T-cell (primary cell): ENCODE measurements at places on chromosomes 3 and 15.

DNA sequence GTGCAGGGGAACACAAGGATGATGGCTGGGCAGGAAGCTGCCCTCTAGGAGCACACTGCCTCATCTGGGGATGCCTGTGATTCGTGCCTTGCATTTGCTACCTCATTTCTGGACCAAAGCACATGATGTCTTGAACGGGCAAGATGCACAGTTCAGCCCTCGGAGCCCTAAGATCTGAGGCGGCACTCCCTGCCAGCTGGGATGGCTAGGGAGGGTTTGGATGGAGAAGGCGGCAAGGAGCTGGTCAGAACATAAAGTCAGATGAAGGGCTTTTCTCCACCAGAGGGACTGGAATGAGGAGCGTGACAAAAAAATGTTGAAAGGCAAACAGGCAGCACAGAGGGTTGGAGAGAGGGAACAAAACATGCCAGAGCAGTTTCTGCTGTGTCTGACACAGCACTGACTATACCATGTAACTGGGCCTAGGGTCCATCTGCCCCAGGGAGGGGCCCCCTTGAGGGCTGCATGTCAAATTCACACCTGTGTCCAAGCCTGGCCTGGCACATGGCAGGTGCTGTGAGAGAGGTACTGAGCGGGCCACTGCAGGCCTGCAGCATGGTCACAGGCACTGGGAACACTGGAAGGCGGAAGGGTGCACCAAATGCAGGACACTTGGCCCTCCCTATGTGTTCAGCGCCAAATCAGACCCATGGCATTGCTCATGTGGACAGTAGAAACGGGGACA is 21.7 kb downstream of the TMEM43 start:
- DNase-seq = no peak

GRCh38 chr3:179018808-179019207 is 52.8 kb downstream of the ZMAT3 start:
- DNase-seq = no peak

DNA sequence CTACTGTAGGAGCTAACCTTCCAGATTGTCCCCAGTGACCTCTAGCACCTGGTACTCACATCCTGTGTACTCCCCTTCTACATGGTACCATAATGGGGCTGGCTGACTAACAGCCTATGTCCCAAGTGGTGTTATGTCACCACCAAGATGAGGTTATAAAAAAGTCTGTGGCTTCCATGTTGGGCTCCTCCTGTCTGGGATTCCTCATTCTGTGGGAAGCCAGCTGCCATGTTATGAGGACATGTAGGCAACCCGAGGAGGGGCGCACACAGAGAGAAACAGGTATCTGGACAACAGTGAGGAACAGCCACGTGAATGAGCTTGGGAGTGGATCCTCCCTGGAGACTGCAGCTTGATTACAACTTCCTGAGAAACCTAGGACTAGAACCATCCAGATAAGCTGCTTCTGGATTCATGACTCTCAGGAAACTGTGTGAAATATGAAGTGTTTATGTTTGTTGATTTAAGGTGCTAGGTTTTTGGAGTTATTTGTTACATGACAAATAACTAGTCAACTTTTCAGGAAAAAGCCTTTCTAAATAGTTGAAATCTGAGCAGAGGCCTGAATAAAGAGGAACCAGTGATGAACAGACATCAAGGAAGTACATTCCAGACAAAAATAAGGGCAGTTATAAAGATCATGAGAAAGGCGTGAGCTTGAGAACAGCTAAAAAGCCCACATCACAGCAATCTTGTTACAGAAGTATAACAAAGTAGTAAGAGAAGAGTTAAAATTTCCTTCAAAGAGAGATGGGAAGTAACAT is 21.7 kb downstream of the GOLIM4 start:
- DNase-seq = no peak

- no peak for DNase-seq
These were observed 3.4 kb downstream of the PIGB start for GRCh38 chr15:55322467-55322866.

- DNase-seq = no peak
These were observed 9.2 kb downstream of the EIF3J start for GRCh38 chr15:44545913-44546802.

DNA sequence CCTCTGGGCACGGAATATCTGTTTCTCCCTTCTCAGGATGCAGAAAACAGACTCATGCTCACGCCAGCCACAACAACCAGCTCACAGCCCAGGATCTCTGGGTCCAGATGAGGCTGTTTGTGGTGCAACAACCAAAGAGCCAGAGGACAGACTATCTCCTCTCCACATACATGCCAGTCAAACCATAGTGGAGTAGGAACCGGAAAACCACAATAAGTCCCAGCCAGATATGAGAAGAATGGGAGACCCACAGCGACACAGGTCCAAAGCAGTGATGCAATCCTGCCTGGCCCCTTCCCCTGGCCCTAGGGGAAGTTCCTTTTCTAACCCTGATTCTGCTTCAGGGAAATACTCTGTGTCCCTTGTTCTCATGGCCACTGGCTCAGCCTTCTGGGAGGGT is 27.6 kb downstream of the MEX3B start:
- DNase-seq = no peak

DNA sequence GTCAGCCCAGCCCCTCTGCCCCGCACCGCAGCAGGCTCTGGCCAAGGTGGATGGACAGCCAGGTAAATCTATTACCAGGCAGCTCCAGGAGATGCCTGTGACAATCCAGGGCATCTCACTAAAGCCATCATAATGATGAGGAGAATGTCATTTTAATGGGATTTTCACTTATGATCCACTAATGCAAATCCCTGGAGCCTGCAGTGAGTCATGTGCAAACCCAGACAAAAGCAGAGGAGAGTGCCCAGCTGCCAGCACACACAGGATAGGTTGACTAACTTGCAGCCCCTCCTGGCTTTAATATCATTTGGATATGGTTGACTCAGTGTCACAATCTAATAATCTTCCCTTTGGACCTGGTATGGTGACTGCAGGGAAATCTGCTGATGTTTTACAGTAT is 206.9 kb upstream of the TRIM42 start:
- DNase-seq = no peak

GRCh38 chr3:87272718-87273341 is 3.6 kb downstream of the POU1F1 start:
- DNase-seq = no peak

GRCh38 chr15:91308199-91308598 is 208.1 kb downstream of the SV2B start:
- DNase-seq = no peak

DNA sequence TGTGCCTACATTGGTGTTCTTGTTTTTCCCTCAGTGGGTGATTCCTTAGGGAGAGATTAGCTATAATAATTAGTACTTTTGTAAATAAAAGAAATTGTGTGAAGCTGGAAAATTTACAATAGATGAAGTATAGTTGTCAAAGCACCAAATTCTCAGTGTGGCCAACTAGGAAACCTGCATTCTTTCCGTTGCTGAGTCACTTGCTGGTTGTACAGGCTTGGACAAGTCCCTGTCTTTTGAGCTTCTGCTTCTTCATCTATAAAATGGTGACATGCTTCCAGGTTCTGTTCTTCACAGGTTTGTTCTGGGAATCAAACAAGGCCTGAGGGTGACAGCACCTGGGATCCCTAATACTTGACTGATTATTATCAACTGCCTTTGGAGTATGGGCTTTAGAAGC is 184.1 kb upstream of the HES1 start:
- no peak for DNase-seq

GRCh38 chr15:52394118-52394517 is 98.5 kb upstream of the MYO5C start:
- DNase-seq = no peak
